ENCODE measurements at places on chromosomes 4 and X.

DNA sequence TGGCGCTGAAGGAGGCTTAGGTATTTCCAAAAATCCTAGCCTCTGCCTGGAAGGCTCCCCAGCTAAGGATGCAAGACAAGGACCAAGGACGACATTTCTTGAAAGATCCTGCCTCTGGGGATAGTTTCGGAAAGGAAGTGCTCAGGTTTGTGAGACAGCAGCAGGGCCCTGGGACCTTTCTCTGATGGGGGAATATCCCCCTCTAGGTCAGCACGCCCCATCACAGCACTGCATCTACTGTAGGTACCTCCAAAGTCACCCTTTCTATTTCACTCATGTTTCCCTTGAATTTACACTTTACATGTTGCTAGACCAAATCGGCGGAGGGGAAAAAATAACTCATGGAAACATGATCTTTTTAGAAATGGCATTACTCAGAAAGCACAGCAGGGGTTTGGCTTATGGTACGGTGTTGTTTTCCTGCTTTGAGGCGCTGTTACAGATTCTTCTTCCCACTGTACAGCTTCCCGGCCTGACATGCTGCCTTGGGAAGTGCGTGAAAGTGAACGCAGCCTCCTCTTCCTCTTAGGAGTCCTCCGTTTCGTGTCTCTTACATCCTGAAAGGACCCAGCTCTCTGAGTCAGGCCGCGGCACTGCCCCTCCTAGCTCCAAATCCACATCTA, 77.2 kb upstream of the DHRSX start:
- no peak for DNase-seq

GRCh38 chr4:184784628-184785257, 41.0 kb downstream of the ACSL1 start:
- DNase-seq: no peak

DNA sequence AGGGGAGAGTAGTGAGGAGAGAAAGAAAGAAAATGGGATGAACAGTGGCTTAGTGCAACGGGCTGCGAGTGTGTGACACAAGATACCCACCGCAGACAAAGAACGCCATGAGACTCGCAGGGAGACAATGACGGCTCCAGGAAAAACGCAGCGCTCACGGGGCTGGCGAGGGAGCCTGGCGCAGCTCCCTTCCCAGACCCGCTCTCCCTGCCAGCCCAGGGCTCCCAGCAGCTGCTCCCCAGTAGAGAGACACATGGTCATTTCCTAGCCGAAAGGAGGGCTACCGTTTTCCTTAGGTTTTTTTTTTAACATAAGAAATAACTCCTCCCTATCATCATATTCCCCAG, 149.5 kb downstream of the MAML3 start:
- no peak for DNase-seq

DNA sequence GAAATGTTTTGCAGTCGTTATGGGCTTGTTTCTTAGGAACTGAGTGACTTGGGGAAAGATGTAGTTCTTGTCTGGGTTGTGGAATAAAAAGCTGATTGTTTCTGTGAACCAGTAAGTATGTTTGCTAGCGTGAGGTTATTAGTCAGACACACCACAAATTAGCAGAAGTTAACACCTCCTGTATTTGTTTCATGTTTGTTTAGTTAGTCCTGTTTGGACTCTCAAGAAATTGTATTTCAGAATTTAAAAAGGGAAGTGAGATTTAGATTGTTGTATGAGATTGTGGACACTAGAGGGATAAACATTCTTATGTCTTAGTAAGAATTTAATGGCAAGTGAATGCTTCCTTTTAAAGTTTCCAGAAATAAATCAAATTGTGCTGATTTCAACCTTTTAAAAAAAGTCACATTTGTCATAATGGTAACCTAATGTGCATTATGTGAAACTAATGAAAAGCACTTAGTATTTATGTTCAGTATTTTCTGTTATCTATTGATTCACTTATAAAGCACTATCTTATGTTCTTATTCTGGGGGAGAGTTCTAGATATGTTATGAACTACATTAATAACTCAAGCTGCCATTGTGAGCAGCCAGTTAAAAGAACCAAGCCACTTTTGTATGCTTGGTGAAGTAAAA, 25.6 kb downstream of the ATP10D start:
- DNase-seq: no peak

DNA sequence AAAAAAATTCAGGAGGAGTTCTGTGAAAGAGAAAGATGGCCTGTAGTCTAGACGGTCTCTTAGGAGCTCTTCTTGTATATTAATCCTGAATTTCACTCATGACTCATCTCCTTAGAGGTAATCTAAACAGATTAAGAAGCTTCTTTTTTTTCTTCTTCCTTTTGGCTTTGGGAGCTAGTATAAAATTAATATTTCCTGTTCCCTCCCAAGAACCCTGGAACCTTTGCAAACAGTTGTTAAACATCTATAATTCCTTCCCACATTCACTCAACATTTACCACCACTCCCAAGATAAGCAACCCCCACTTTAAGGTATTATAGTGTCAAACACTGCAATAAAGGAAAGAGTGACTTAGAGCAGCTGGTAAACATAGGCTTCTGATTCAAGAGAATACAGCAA, 146.4 kb upstream of the EDNRA start:
- DNase-seq: no peak

DNA sequence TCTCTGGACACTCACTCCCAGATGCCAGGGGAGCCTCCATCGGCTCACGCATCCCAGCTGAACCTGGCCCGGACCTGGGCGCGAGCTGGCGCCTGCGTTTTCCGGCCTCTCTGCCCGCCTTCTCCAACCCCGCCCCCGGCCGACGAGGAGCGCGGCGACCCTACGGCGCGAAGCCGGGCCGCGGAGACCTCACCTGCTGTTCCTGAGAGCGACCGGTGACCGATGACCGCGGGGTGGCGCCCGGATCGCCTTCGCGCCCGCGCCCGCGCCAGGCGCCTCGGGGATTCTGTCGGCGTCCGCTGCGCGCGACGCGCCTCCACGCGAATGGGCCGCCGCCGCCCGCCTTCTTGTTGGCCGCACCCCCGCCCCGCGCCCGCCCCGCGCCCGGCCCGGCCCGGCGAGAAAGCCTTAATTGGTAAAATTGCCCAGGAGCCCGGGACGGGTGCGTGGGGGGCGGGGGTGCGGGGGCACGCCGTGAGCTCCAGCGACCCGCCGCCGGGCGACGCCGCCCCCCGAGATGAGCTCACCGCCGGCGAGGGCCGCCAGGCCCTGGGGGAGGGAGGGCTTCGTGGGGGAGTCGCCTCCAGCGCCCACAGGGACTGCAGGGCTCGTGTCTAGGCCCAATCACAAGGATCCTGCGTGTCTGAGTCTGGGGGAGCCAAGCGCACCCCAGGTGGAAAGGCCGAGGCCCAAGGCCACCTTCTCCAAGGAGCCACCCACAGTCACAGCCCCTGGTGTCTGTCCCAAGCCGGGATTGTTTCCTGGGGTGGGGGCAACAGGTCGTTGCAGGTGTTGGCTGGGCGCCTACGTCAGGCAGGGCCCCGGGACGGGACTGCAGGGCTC, at the start of gene FLNA:
Gene FLNA, minus strand, starts transcription at position 322 of the 843 bp plus-strand sequence. CDS start 3,389 bp downstream, outside the sequence.
- no peak for DNase-seq

- DNase-seq: no peak
Observed at GRCh38 chr4:152643153-152644035, 36.4 kb downstream of the TMEM154 start.

DNA sequence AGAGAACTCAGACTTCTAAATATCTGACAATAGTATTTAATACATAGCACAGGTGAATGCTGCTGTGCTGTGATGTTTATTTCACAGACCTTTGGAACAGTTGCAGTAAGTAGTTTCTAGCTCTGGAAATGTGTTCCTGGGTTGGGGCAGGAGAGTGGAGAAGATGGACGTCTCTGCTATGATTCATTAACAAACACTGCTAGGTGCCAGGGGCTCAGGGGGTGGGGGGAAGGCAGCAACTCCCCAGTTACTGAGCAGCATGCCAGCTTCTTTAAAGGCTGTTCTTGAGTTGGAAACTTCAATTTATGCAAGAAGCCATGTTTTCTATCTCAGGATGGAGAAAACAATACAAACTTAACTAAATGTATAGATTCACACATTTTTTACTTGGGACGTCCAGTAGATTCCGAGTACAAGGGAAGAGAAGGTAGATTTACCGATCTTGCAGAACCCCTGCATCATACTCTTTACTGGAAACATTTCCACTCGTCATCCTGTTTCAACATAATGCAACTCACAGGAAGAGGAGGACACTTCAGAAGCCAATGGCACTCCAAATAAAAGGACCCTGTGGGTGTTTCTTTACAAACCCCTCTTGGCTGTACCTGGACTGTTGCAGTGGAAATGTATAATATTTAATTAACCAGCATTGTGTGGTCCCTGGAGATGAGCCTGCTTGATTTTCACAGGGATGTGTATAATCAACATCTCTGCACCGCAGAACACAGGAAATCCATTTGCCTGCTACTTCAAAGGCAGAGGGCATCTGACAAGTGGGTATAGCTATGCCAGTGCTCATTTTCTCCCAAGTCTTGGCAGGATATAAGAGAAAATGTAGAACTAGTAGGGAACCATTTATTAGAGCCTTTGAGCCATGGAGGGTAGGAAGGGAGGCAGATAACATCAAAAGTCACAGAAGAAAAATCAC, 171.4 kb downstream of the SH3KBP1 start:
- DNase-seq: no peak
